Fibroblast of villous mesenchyme (primary cell): ENCODE measurements at places on chromosomes 5 and 9. TPM values are rescaled to one million over a fixed set of nuclear protein-coding genes. Genes with fewer than 3 reads are reported as not detected.

DNA sequence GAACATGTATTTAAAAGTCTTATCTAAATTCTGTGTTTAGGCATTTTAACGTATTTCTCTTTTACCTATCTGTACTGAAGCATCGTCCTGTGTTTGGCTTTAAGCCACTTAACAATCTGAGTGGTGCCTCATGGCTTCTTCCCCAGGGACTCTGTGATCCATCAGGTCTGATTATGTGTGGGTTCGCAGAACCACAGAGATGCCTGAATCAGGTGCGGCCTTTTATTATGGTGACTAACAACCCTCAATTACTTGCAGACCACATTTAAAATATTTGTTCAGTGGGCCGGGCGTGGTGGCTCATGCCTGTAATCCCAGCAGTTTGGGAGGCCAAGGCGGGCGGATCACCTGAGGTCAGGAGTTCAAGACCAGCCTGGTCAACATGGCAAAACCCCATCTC is 39.6 kb upstream of the SAP30L start:
- DNase-seq: no peak

DNA sequence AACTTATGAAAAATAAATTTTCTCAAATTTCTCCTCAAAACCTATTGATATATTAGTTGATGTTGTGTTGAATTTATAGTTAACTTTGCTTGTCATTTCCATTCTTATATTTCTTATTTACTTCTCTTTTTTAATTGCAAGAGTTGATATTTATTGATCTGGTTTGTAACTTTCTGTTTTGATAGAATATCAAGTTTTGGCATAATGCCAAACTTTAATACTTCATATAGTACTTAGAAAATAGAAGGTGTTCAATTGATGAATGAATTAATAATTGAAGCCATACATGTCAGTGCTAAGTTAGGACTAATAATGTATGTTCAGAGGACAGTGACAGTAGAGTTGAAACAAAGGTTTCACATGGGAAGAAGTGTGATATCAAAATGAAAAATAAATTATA is 27.9 kb downstream of the ERCC6L2 start:
- no peak for DNase-seq

Gene TICAM2
- total RNA-seq: 6.9 and 7.1 TPM in 2 replicates

Gene OSMR
- 89.2 and 114 TPM in 2 replicates for total RNA-seq

GRCh38 chr5:67205981-67206380 is 9.4 kb upstream of the CD180 start:
- DNase-seq: no peak

Gene SLC46A2
- total RNA-seq: not detected in 2 replicates

- DNase-seq: no peak
Observed at GRCh38 chr5:67971971-67972821, 243.4 kb upstream of the PIK3R1 start.
